ENCODE measurements at places on chromosomes 1 and 21. TPM values are rescaled to one million over a fixed set of nuclear protein-coding genes. Genes with fewer than 3 reads are reported as not detected.

OLIG2 gene
- not detected for total RNA-seq

RPS27 gene
- 1,771 TPM for total RNA-seq

RABGAP1L gene
- 40.0 TPM for total RNA-seq

FAM72B gene
- total RNA-seq: 1.7 TPM

DPM3 gene
- 114 TPM for total RNA-seq

EDN2 gene
- 9.3 TPM for total RNA-seq

EPHB2 gene
- 3.9 TPM for total RNA-seq

CD48 gene
- 4.7 TPM for total RNA-seq

PDPN gene
- total RNA-seq: 43.7 TPM

DNA sequence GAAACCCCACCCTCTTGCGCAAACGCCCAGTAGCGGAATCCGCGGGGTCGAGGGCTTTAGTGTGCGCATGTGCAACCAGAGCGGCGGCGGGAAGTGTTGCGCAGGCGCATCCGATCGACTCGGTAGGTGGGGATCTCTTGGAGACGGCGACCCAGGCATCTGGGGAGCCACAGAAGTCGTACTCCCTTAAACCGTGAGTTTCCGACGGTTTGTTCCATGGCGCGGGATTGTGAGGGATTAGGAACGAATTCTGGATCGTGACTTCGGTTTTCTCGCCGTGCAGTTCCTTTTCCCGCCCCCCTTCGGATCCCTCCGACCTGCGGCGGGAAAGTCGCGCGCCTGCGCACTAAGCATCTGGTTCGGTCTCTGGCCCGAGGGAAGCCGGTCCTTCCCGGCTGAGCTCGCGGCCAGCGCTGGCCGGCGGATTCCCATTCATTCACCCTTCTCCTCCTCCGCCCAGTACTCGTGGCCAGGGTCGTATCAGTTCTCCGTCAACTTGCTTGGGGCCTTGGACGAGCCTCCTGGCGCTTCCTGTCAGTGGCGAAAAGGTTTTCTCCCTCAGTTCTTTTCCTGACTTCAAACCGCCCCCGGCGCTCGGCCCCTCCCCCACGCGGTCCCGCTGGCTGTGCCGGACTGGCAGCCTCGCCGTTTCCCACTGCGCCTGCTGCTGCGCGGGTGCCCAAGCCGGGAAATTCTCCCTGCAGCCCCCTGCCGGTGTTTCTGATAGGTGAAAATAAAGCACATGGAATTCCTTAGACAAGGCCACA lies at the start of gene CDC7:
CDC7 (plus strand) TSS at position 96 of the 767 bp plus-strand sequence. CDS start 866 bp downstream, outside the sequence.
- no peak for DNase-seq

GRCh38 chr21:35136586-35137219 lies 87.6 kb upstream of the RUNX1 start:
- no peak for DNase-seq

DNA sequence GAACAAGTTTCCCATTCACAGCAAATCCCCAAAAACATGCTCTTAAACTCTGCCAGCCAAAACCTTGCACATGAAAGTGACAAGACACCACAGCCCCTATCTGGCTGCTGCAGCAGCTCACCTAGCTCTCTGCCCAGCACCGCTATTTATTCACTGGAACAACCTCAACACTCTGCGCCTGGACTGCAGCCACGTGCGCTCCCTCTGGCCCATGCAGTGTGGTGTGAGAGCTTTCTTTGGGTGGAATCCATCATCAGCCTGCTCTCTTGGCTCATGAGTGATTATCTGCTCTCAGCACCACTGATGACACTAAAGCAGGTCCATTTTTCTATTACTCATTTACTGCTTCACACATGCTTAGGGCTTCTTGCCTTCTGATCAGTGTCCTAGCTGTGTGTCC lies 11.4 kb downstream of the KCNJ6 start:
- peak; percentile 46 for DNase-seq

DNA sequence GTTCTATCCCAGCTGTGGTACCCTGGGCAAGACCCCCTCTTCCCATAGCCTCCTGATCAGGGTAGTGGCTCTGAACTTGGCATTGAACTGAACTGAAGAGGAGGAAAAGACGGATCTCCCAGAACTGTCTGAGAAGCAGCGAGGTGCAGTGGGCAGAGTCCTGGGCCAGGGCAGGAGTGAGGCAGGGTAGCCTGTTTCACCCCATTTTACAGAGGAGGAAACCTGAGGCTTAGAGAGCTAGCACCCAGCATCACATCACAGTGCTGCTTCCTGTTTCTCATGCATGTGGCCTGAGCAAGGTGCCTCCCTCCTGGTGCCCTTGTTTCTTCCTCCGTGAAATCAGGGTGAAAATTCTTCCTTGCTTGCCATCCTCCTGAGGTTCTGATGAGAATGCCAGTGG lies 17.1 kb downstream of the ZNF362 start:
- no peak for DNase-seq

DNA sequence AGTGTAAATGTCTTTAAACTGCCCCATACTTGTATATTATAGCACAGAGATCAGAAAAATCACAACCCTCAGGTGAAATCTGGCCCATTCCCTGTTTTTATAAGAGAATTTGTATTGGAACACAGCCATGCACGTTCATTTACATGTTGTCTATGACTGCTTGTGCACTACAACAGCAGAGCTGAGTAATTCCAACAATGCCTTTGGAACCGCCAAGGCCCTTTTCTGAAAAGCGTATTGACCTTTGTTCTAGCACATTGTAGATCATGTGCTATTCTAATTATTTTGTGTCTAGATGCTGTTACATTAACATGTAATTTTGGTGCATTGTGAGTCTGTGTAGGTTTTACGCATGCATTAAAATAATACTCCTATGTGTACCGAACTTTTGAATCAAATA lies 339.6 kb downstream of the CHRM3 start:
- no peak for DNase-seq

DNA sequence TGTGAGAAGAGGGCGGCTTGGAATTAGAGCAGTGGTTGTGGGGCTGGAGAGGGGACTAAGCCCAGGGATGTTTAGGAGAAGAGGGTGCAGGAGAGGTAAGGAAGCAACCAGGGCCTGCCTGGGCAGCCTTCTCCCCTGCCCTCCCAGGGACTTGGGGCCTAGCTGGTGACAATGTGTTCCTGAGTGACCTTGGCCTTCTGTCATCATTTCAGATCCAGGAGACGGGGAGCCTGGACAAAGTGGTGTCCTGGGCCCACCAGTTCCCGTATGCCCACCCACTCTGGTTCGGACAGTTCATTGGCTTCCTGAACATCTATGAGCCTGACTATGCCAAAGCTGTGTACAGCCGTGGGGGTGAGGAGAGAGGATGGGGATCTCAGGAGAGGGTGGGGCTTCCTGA lies 11.8 kb downstream of the CYP4B1 start:
- peak; percentile 74 for DNase-seq

DNA sequence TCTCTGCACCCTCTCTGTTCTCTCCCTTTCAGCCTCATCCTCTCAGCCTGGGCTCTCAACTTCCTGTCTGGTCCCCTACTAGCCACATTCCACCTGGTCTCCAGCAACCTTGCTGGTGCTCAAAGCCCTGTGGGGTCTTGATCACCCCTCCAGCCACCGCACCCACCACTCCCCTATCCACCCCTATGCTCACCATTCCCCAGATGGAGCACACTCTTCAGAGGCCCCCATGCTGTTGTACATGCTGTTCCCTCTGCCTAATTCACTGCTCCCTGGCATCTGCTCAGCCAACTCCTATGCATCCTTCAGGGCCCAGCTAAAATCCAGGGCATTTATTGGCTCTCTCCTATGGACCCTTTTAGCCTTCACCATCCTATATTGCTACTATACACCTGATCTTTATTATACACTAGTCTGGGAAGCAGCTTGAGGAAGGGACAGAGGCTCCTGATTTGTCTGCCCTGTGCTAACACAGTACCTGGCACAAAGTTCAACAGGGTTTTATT lies 81.0 kb downstream of the GLIS1 start:
- DNase-seq: no peak

GRCh38 chr1:37691497-37692077 lies 729 bp upstream of the CDCA8 start:
- DNase-seq: no peak

DNA sequence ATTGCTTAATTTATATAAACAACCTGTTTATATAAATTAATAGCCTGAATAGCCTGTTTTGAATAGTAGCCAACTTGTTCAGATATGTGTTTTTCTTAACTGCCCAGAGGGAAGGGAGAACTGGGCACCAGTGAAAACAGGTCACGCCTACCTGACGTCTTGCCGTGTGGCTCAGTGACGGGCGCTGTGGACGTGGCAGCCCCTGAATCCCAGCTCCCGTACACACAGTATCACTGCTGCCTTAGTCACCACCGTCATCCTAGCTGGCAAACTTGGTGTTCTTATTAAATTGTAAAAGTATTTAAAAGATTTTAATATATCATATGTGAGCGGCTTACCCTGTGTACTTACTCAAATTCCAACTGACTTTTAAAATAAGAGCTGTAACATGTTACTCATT lies 35.4 kb upstream of the TRAPPC10 start:
- DNase-seq: no peak

DNA sequence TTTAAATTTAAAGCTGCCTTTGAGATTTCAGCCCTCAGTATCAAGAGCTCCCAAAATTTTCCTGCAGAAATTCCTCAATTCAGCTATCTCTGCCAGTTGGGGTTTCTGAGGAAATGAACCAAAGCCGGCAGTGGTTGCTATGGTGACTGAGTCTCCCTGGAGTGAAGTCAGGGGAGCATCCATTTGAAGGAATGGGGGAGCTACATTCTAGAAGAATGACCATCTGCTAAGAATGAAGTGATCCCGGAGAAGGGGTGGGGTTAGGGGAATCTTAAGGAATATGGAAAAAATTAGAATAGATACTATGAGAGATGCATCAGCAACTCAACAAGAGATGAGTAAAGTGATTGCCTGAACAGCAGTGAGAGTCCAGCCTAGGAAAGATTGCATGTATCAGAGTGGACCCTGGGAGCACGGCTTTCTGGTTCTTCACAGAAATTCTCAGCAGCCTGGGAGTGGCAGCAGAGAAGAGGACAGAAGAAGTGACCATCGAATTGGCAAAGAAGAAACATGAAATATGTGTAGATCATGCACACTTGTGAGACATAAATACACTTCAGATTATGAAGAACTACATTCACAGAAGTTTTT lies 94.7 kb downstream of the CHD1L start:
- no peak for DNase-seq

- DNase-seq: no peak
Observed at GRCh38 chr1:203467550-203467921, 8.1 kb upstream of the PRELP start.
